ENCODE measurements at places on chromosomes 12 and 14.
A peak's percentile ranks its signal among the peaks of the same experiment; 100 is the strongest.

- DNase-seq = no peak
These were observed 129.9 kb downstream of the NPAS3 start for GRCh38 chr14:33068626-33069025.

GRCh38 chr14:73759183-73759713 is 45.1 kb upstream of the PNMA1 start:
- peak; percentile 58 for DNase-seq

DNA sequence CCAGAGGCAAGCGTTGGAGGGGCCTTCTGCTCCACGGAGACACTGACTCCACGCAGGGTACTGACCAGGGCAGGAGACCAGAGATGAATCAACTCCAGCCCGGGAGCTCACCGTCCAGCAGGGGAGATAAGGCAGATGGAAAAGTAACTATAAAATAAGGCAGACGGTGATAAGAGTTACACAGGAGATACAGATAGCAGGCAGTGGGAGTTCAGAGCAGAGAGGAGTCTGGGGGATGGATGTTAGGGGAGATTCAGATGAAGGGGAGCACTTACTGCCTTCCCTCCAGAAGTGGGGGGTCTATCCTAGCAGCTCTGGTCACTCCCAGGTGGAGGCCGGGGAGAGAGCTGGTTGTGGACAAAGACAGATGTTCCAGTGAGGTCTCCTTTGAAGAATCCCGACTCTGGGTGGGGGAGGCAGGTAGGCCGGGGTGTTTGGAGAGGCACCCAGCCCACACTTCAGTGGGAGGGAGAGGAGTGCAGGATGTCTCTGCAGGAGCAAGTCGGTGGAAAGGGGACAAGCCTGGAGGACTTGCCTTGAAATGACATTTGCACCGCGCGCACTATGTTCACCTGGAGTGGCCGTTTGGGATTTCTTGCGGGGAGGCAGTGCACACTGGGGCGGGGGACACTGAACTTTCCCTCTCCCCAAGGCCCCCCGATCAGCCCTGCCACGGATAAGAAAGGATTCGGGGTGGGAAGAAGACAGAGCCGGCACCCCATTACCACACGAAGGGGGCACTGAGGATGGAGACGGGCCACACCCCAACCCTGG is 1.2 kb downstream of the PITPNM2 start:
- DNase-seq = no peak

- no peak for DNase-seq
These were observed 18.5 kb upstream of the P2RX7 start for GRCh38 chr12:121114019-121114639.

GRCh38 chr14:79062226-79062625 is 892.1 kb downstream of the NRXN3 start:
- no peak for DNase-seq

DNA sequence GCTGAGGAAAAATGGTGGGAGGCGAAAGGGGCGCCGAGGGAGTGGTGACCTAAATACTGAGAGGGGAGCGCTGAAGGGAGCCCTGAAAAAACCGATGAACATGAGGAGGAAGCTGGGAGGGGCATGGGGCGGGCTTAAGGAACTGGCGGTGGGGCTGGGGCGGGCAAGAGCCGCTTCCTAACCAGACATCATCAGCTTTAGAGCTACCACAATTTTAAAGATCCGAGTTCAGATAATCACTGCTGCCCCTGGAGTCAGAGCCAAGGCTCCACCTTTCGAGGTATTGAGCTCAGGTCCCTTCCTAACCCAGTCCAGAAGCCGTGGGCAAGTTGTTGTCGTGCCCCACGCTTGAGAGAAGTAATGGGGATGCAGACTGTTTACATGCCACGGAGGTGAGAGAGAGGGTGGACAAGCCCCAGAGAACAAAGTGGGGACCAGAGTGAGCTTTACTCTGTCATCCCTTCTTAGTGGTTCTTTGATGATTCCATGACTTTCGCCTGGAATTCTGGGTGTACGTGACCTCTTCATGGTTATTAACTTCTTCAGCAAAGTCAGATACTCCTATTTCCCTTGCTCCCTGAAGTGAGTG is 393 bp downstream of the ORMDL2 start:
- no peak for DNase-seq
